ENCODE measurements at places on chromosomes 16 and 17. TPM values are rescaled to one million over a fixed set of nuclear protein-coding genes. Genes with fewer than 3 reads are reported as not detected.

MT1M gene
- total RNA-seq = not detected

CPPED1 gene
- 8.0 TPM for total RNA-seq

CA5A gene
- total RNA-seq = not detected

SNAI3 gene
- 3.6 TPM for total RNA-seq

KRT33A gene
- total RNA-seq = not detected

KRTAP4-1 gene
- not detected for total RNA-seq

NPIPB13 gene
- total RNA-seq = 10.5 TPM

GRCh38 chr16:86899151-86899550 is 320.8 kb downstream of the FOXL1 start:
- H3K4me1 ChIP-seq = no peaks in the 10 kb centered on the region
- no peak for DNase-seq
- no peak overlapping the region for H3K4me3 ChIP-seq
- H3K27me3 ChIP-seq = peaks cover 6% of the 10 kb centered on the region
- H3K27ac ChIP-seq = no peak overlapping the region

DNA sequence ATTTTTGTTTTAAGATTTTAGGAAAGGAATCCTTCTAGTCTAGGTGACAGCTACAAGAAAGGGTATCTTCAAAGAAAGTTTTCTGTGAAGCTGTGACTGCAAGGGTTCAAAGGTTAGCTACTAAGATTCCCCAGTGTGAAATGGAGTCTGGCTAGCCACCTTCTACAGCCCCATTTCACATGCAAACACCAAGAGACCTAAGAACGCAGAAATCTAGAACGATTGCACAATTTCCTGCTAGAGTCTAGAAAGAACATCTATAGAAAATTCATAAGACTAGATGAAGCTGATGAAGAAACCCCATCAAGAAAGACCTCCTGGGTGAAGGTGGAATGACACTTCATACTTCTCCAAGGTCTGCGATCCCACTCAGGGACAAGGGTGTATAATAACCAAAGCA is 77.1 kb downstream of the STX8 start:
- peaks cover 9% of the 10 kb centered on the region for H3K36me3 ChIP-seq
- H3K4me3 ChIP-seq = no peak overlapping the region
- no peak for DNase-seq
- no peak overlapping the region for H3K27ac ChIP-seq
- H3K27me3 ChIP-seq = no peaks in the 10 kb centered on the region
- H3K4me1 ChIP-seq = no peaks in the 10 kb centered on the region

GRCh38 chr17:38428643-38429371 is 543 bp downstream of the ARHGAP23 start:
- DNase-seq = peak; percentile 61
- H3K36me3 ChIP-seq = no peaks in the 10 kb centered on the region
- no peak overlapping the region for H3K27ac ChIP-seq
- H3K4me1 ChIP-seq = peaks cover 9% of the 10 kb centered on the region
- peaks cover 14% of the 10 kb centered on the region for H3K27me3 ChIP-seq

DNA sequence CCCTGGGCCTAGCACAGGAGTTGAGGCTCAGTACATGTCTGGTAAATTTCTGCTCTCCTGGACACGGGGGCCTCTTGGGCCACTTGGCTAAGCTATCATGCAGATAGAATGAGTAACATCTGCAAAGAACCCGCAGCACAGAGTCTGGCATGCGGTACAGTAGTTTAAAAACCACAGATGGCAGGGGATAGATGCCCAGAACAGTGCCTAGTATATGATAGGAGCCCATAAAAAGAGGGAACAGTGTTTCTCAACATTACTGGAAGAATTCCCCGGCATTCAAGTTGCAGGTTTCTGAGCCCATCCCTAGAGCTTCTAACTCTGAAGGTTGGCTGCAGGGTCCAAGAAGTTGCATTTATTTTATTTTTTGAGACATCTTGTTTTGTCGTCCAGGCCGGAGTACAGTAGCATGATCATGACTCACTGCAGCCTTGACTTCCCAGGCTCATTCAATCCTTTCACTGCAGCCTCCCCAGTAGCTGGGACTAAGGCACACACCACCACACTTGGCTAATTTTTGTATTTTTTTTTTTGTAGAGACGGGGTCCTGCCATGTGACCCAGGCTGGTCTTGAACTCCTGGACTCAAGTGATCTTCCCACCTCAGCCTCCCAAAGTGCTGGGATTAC is 5.8 kb downstream of the CDIPT start:
- peaks cover 18% of the 10 kb centered on the region for H3K4me1 ChIP-seq
- H3K4me3 ChIP-seq = no peak overlapping the region
- no peak for DNase-seq
- no peaks in the 10 kb centered on the region for H3K27me3 ChIP-seq
- no peak overlapping the region for H3K27ac ChIP-seq
- H3K36me3 ChIP-seq = peaks cover 14% of the 10 kb centered on the region

GRCh38 chr16:10961231-10961630 is 16.9 kb downstream of the CLEC16A start:
- H3K4me3 ChIP-seq = no peak overlapping the region
- no peaks in the 10 kb centered on the region for H3K27me3 ChIP-seq
- H3K4me1 ChIP-seq = peaks cover 83% of the 10 kb centered on the region
- peaks cover 37% of the 10 kb centered on the region for H3K36me3 ChIP-seq
- peak; percentile 56 for DNase-seq
- peak overlapping the region; percentile 45 for H3K27ac ChIP-seq

DNA sequence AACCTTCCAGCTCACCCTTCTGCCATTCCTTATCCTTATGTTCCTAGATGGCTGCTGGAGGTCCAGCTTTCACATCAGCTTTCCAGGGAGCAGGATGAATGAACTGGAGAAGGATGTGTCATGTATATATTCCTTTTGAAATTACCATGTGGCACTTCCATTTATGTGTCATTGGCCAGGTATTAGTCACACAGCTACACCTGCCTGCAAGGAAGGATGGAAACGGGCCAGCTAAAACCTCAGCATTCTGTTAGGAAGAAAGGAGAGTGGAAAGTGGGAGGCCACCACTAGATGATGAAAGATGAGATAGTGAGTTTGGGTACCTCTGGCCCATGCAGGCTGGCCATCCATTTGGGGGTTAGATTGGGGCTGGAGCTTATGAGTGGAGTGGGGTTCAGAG is 67.5 kb downstream of the KSR1 start:
- peaks cover 2% of the 10 kb centered on the region for H3K36me3 ChIP-seq
- no peak overlapping the region for H3K4me3 ChIP-seq
- peak overlapping the region; percentile 58 for H3K27ac ChIP-seq
- H3K4me1 ChIP-seq = peaks cover 58% of the 10 kb centered on the region
- H3K27me3 ChIP-seq = no peaks in the 10 kb centered on the region
- DNase-seq = no peak

DNA sequence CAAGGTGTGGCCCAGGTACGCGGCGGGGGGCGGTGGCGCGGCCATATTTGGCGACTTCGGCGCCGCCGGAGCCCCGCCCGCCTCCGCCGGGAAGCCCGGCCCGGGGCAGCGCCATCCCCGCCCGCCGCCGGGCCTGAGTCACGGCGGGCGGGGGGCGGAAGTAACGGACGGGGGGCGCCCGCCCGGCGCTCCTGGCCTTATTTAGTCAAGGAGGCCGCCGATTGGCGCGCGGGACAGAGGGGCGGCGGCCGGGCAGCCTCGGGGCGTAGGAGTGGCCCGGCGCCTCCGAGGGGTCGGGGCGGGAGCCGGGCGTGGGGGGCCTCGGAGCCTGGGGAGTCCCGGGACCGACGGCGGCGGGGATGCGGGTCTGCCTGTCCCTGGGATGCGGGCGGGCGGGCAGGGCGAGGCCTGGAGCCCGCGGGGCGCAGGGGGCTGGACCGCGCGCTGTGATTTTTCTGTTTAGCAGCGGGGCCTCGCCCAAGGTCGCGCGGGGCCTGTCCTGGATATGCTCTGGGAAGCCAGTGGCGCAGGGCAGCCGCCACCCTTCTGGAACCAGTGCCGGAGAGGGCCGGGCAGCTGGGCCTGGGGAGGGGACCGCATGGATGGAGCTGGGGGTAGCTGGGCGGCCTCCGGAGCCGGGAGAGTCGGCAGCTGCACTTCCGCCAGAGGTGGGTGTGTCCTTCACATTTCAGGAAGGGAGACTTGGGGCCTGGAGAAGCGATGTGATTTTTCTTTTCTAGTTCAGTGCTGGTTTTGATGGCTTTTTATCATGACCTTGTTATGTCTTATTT is 2.3 kb upstream of the ACTG1 start:
- H3K4me1 ChIP-seq = peaks cover 14% of the 10 kb centered on the region
- H3K27ac ChIP-seq = peak overlapping the region; percentile 88
- H3K4me3 ChIP-seq = peak overlapping the region; percentile 92
- no peaks in the 10 kb centered on the region for H3K27me3 ChIP-seq
- H3K36me3 ChIP-seq = peaks cover 26% of the 10 kb centered on the region
- DNase-seq = peak; percentile 83

DNA sequence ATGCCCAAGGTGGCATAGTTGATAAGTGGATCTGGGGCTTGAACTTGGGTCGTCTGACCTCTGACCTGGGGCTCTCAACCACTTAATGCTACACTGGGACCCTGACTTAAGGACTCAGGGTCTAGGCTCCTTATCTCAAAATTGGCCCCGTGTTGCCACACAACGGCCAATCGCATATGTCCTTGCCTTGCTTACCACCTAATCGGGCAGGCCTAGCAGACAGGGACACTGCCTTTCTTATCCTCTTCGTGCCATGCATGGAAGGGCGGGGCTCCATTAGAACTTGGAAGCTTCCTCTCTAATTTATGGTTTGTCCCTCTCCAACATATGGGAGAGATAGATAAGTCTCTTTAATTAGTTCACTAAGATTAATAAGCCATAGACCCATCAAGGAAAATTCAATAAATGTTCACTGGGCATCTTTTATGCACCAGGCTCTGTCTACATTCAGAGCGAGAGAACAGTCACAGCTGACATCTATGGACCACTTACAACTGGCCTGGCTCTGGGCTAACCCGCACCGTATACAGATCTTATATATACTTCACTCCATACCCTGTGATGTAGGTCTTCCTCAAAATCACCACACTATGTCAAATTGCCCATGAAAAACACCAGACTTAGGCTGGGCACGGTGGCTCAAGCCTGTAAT is 35.1 kb downstream of the CDH1 start:
- no peak for DNase-seq
- H3K36me3 ChIP-seq = no peaks in the 10 kb centered on the region
- peaks cover 8% of the 10 kb centered on the region for H3K4me1 ChIP-seq
- H3K27me3 ChIP-seq = no peaks in the 10 kb centered on the region

DNA sequence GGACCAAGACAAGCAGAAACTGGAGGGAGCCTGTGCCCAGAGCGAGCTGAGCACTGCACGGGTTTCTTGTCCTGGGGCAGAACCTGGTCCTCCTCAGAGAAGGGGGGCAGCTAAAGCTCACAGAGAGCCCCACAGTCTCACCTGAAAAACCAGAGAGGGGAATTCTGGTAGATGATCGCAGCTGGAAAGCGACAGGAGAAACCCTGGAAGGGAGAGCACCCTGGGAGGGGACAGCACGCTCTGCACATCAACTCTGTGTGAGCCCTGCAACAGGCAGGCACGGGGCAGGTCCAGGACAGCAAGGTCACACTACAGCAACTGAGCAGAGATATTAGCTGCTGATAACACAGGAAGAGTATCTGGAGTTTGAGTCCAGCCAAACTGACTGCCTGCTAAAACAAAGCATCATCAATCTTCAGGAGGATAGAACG is 18.2 kb downstream of the ZCCHC14 start:
- H3K27me3 ChIP-seq = no peaks in the 10 kb centered on the region
- no peak for DNase-seq
- no peak overlapping the region for H3K4me3 ChIP-seq
- no peaks in the 10 kb centered on the region for H3K36me3 ChIP-seq

DNA sequence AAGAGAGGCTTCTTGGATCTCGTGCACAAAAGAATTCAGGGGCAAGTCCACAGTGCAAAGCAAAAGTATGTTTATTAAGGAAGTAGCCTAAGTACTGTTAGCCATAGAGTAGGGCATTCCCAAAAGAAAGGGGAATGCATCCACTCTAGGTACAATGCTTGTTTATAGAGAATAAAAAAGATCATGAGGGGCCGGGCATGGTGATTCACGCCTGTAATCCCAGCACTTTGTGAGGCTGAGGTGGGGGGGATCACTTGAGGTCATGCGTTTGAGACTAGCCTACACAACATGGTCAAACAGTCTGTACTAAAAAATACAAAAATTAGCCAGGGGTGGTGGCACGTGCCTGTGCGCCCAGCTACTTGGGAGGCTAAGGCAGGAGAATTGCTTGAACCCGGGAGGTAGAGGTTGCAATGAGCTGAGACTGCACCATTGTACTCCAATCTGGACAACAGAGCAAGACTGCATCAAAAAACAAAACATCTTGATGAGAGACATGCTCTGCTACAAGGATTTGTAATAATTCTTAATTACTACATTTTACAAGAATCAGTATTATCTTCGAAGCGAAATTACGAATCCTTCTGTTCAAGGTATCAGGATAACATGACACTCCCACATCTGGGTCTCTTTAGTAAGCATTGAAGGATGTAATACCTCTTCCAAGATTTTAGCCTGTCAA is 191.6 kb downstream of the CPPED1 start:
- H3K27ac ChIP-seq = peak overlapping the region; percentile 89
- H3K36me3 ChIP-seq = peaks cover 2% of the 10 kb centered on the region
- H3K27me3 ChIP-seq = peaks cover 2% of the 10 kb centered on the region

- H3K27me3 ChIP-seq = no peaks in the 10 kb centered on the region
- DNase-seq = no peak
- no peaks in the 10 kb centered on the region for H3K4me1 ChIP-seq
- H3K36me3 ChIP-seq = no peaks in the 10 kb centered on the region
- no peak overlapping the region for H3K4me3 ChIP-seq
Measured at GRCh38 chr16:88881007-88881615, 14.7 kb upstream of the PABPN1L start.

- H3K4me1 ChIP-seq = peaks cover 50% of the 10 kb centered on the region
- peak; percentile 87 for DNase-seq
- no peak overlapping the region for H3K4me3 ChIP-seq
- peaks cover 26% of the 10 kb centered on the region for H3K36me3 ChIP-seq
- H3K27me3 ChIP-seq = no peaks in the 10 kb centered on the region
Measured at GRCh38 chr17:81291662-81292061, 3.4 kb downstream of the SLC38A10 start.

DNA sequence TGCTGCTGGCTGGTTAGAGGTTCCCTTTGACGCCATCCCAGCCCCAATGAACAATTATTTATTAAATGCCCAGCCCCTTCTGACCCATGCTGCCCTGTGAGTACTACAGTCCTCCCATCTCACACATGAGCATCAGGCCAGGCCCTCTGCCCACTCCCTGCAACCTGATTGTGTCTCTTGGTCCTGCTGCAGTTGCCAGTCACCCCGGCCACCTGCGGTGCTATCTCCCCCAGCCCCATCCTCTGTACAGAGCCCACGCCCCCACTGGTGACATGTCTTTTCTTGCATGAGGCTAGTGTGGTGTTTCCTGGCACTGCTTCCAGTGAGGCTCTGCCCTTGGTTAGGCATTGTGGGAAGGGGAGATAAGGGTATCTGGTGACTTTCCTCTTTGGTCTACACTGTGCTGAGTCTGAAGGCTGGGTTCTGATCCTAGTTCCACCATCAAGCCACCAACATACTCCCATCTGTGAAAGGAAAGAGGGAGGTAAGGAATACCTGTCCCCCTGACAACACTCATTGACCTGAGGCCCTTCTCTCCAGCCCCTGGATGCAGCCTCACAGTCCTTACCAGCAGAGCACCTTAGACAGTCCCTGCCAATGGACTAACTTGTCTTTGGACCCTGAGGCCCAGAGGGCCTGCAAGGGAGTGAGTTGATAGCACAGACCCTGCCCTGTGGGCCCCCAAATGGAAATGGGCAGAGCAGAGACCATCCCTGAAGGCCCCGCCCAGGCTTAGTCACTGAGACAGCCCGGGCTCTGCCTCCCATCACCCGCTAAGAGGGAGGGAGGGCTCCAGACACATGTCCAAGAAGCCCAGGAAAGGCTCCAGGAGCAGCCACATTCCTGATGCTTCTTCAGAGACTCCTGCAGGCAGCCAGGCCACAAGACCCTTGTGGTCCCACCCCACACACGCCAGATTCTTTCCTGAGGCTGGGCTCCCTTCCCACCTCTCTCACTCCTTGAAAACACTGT is 11.3 kb downstream of the CX3CL1 start:
- peaks cover 4% of the 10 kb centered on the region for H3K4me1 ChIP-seq
- H3K36me3 ChIP-seq = no peaks in the 10 kb centered on the region
- H3K27ac ChIP-seq = no peak overlapping the region
